ENCODE measurements at places on chromosomes 2 and 18.

DNA sequence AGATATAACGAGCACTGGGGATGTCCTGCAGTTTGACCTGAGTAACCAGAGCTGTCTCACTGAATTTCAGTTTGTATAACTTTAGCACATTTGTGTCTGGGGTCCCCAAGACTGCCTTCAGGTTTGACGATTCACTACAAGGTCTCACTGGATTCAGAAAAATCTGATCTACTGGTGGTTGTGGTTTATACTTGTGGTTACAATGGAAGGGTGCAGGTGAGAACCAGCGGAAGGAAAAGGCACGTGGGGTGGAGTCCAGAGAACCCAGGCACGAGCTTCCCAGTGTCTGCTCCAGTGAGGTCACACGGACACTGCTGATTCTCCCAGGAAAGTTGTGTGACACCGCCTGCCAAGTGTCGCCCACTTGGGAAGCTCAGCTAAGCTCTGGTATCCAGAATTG lies 126.0 kb downstream of the ZNF236 start:
- DNase-seq, result no peak

GRCh38 chr18:28905509-28905908 lies 728.6 kb upstream of the CDH2 start:
- DNase-seq, result no peak

DNA sequence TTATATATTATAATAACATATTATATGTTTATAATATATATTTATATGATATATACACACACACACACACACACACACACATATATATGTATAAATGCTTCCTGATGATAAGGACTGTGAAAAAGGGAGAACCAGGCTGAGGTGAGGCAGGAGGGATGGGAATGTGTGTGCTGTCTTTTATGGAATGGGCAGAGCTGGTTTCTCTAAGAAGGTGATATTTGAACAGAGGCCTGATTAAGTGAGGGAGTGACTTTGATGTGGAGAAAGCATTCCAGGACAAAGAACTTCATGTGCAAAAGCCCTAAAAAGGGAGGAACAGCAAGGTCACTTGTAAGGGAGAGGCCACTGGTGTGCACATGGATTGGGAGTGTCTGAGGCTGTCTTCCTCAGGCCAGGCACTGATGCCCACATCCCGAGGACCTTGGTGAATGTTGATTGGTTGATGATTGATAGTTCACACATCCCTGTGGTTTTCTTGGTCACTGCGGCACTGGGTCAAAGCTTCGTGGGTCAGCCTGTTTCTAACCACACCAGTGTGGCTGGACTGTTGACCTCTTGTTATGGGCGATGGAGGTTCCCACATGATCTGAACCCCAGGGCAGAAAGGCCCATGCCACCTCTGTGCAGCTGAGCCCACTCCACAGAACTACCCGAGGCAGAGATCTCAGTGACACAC lies 196.9 kb downstream of the MYCN start:
- no peak for DNase-seq

- no peak for DNase-seq
Measured at GRCh38 chr18:58417752-58418151, 211.1 kb downstream of the ALPK2 start.

GRCh38 chr18:35215026-35215425 lies 25.8 kb upstream of the ZNF397 start:
- DNase-seq, result no peak

DNA sequence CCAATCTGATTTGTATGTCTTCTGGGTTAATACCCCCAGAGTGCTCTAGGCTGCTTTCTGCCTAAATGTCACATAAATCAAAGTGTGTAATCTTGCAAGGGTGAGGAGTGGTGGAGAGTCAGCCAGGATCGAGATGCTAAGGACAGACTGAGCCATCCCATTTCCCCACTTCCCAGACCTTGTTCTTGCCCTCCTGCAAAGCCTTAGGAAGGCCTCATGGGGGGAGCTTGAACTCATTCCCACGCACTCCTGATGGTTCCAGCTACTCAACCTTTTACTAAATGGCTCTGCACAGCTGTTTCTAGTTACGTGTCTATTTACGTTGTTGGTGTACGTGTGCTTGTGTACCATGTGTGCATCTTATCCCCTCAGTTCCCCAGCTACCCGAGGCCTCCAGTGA lies 423.6 kb upstream of the TNP1 start:
- DNase-seq, result no peak

DNA sequence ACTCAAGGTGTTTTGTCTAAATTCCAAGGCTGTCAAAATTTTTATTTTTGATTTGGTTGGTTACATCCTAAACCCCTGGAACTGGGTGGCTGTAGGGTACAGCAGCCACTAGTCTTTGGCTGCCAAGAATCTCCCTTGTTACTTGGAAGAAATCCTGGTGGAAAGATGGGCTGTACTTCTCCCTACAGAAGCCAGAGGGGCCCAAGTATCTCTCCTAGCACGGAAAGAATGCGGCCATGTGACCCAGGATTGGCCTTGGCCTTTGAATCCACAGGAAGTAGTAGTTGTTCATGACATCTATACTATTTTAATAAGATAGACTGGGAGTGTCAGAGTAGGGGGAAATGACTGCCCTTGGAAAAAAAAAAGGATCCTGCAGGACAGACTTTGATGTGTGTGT lies 54.4 kb upstream of the MYO3B start:
- no peak for DNase-seq

DNA sequence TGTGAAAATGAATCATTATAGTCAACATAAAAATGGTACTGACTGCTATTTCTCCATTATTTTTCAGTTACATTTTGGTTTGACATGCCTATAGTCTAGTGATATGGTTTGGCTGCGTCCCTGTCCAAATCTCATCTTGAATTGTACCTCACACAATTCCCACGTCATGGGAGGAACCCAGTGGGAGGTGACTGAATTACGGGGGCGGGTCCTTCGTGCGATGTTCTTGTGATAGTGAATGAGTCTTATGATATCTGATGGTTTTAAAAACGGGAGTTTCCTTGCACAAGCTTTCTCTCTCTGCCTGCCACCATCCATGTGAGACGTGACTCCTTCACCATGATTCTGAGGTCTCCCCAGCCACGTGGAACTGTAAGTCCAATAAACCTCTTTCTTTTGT lies 70.3 kb downstream of the BAZ2B start:
- no peak for DNase-seq

DNA sequence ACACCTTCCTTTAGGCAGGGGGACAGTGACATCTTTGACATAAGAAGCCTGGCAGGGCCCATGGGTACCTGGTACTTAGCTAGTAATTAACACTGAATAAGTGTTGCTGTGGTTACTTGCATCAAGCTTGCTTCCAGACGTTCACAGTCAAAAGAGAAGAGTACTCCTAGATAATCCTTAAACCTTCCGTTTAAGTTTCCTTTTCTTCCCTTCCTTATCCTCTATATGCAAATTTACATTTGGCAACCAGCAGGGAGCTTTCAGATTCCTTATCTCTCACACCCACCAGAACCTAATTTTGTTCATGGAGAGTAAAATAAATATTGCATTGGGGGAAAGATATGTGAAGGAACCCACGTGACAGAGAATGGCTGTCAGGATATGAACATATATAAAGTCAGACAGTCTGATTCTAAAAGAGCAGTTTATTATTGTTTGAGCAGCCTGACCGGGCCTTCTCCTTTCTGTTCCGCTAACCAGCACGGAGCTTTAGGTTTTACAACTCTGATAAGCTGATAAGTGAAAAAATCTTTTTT lies 7.8 kb upstream of the RAB31 start:
- DNase-seq, result no peak

- no peak for DNase-seq
Measured at GRCh38 chr2:85235281-85235680, 92.5 kb downstream of the TGOLN2 start.

DNA sequence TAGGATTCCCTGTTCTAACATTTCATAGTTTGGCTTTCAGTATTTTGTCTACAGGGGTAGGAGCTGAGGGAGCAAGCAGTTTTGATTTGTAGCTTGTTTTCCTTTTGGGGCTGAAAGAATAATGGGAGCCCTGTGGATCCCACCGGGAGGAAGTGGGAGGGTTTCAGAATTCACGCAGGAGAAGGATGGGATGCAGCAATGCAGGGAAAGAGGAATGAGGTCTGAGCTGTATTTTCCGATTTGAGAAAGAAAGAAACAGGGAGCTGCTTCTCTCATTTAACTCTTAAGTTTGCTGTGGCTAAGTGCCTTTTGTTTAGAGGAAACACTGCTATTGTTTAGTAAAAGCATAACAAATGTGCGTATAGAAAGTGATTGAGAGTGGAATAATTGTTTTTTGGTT lies 141.0 kb downstream of the ADCYAP1 start:
- DNase-seq, result no peak

- no peak for DNase-seq
Measured at GRCh38 chr2:112540906-112541305, 1.4 kb upstream of the POLR1B start.

GRCh38 chr18:57343833-57344232 lies 8.5 kb upstream of the ST8SIA3 start:
- DNase-seq, result no peak

GRCh38 chr18:48623468-48624235 lies 84.8 kb downstream of the CTIF start:
- no peak for DNase-seq

- peak; percentile 4 for DNase-seq
Measured at GRCh38 chr2:42238644-42239288, 69.6 kb downstream of the EML4 start.

DNA sequence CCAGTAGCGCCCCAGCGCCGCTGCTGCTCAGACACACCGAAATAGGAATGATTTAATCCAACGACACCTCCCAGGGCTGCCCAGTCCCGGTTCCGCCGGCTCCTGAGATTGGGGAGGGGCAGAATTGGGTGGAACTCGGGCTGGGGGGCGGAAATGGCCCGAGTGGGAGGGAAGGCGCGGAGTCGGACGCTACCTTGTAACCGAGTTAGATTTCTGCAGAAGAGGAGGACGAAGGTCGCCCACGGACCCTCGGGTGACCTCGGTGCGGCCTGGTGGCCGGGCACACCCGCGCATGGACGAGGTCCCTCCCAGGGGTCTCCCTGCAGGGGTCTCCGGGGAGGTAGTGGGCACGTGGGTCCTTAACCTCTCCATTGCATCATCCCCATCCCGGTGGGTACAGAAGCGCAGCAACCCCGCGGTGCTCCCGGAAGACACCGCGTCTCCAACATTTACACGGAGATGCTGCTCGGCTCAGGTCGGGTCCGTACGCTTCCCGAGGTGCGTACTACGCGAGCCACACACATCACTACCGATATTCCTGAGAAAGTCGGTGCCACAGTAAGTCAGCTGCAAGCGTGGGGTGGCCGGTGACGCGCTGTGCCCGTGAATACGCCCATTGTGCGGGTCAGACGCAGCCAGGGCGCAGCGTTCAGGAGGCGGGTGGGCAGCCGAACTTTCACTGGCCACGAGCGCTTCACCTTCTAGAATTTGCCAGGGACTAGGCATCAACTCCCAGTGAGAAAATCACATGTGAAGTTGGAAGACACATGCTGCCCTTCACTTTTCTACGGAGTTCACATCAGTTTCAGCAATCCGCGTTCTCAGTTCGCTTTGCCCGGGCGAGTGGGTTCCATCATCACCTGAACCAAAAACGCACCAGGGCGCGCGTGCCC lies 3.0 kb downstream of the ZNF516 start:
- no peak for DNase-seq

DNA sequence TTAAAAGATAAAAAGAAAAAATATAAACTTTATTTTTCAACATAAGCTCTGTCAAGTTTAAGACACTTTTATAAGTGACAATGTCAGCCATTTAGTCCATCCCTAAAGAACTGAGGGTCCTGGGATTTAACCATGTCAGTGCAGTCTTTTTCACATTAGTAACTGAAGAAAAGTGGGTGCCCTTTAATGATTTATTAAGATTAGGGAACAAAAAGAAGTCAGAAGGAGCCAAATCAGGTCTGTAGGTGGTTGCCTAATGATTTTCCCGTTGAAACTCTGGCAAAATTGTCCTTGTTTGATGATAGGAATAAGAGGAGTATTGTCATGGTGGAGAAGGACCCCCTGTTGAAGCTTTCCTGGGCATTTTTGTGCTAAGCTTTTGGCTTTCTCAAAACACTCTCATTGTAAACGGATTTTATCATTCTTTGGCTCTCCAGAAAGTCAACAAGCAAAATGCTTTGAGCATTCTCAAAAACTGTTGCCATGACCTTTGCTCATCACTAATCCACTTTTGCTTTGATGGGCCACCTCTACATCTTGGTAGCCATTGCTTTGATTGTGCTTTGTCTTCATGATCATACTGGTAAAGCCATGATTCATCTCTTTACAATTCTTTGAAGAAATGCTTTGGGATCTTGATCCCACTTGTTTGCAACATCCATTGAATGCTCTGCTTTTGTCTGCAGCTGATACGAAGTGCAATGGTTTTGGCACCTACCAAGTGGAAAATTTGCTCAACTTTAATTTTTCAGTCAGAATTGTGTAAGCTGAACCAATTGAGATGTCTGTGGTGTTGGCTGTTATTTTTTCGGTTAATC lies 22.0 kb downstream of the TSPYL6 start:
- DNase-seq, result no peak

DNA sequence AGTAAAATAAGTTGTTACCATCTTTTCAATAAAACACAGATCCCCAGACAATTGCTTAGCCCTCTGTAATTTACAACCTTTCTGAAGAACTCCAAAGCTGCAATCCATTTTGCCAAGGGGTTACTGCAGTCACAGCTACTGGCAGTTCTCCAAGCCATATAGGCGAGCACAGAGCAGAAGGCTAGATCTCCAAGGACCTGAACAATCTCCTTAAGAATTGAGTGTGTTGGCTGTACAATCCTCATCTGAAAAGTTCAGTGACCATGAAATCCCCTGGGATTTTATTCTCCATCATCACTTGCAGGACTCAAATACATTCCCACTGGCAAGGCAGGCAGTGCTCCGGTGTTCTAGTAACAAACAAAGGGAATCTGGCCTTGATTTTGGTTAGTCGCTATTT lies 103.9 kb upstream of the LRP1B start:
- DNase-seq, result no peak

DNA sequence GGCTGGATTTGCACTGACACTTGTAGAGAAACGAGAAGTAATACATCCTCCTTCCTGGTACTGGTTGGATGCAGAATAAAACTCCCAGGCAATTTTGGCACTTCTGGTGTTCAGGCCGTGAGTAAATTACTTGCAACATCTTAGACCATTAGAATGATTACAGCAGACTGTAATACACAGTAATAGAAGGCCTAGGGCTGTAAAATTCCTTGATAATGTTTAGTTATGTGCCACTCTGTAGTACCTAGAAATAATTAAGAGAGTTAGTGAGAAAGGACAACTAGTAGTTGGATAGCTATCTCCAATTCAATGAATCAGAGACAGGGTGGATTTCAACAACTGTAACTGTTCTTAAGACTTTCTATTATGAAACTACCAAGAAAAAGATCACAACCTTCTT lies 356.3 kb upstream of the SETBP1 start:
- DNase-seq, result no peak

DNA sequence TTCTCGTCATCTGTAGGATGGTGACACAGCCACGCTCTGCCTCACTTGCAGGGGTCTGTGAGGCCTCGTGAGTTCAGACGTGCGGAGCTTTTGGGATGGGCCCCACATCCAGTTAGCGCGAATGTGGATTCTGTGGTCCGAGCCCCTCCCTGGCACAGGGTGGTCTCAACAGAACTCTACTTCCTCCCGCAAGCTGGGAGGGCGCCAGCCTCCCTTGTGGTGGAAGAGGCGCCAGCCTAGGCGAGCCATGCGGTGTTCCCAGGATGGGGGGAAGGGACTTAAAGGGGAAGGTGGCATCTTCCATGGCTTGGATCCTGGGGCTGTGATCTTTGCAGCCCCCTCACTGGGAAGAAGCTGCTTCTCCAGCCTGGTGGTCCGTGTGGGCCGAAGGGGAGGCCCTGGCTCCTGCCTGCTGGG lies 1.4 kb downstream of the SNORC start:
- no peak for DNase-seq

GRCh38 chr2:209682646-209683045 lies 89.0 kb upstream of the UNC80 start:
- no peak for DNase-seq
